ENCODE measurements at places on chromosomes 16 and 17.

- DNase-seq = peak; percentile 46
These were observed 858 bp upstream of the SMARCE1 start for GRCh38 chr17:40648384-40648968.

GRCh38 chr17:31494259-31495021 is 103.0 kb downstream of the RAB11FIP4 start:
- DNase-seq = no peak

- DNase-seq = no peak
These were observed 310.3 kb downstream of the CDH13 start for GRCh38 chr16:82936941-82937551.

DNA sequence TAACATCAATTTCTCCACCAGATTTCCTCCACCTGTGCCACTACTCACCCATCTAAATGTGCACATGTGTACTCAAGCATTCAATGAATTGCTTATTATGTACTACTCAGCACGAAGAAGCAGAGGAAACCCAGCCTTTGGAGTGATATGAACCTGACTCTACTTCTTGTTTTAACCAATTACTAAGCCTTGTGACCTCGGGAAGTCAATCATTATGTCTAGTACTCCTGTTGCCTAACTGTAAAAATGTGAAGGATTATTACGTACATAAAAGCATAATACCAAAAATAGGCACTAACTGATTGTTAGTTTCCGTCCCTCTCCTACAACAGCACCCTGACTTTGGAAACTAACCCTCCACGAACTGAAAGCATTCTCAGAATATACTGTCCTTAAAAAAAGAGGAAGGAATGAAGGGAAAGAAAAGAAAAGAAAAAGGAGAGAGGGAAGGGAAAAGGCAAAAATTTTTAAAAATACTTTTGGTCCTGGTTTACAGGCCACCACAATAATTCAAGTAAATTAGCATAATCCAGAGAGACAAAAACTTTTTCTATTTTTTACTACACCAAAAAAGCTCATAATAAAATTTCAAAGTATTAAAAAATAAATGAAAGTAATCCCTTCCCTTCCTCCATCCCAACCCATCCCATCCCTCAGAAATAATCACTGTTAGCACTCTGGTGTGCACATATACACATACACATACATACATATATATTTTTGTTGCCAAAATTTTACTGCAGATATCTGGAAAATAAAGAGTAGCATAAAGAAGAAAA is 53.6 kb downstream of the KANSL1 start:
- no peak for DNase-seq

GRCh38 chr16:82671741-82672140 is 45.0 kb downstream of the CDH13 start:
- no peak for DNase-seq

DNA sequence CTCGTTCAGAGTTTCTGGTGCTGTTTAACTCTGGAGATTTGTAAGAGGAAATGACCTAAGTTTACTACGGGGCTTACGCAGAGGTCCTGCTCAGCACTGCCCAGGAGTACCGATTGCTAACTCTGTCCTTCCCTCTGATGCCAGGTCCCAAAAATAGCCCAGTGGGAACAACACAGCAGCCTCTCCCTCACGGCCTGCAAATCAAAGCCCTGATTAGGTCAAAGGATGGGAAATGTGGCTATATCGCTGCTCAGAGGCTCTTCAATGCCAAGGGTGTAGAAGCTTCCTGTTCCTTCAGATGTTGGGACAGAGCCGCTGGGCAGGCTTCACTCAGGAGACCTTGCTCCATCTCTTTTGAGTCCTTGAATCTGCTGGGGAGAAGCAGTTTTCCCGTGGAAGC is 174.2 kb upstream of the KCNJ16 start:
- DNase-seq = no peak

- DNase-seq = no peak
These were observed 21.4 kb upstream of the IRX6 start for GRCh38 chr16:55302635-55303034.

DNA sequence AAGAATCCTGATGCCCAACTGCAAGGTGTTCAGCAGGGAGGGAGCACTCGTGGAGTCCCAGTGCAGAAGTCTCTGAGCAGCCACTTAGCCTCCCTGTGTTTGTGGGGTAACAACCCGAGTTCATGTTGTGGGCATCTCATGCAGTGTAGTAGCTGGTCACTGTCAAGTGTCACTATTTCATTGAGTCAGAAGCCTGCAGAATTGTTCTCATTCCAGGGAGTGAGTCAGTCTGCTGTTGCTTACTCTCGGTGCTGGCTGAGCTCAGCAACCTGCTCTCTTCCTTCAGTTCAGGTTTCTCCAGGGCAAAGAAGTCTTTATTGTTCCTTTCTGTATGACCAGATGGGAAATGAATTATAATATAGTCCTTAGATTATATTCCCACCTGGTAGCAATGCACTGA is 24.1 kb downstream of the HMOX2 start:
- DNase-seq = no peak

GRCh38 chr17:13395346-13395745 is 206.4 kb downstream of the HS3ST3A1 start:
- no peak for DNase-seq

DNA sequence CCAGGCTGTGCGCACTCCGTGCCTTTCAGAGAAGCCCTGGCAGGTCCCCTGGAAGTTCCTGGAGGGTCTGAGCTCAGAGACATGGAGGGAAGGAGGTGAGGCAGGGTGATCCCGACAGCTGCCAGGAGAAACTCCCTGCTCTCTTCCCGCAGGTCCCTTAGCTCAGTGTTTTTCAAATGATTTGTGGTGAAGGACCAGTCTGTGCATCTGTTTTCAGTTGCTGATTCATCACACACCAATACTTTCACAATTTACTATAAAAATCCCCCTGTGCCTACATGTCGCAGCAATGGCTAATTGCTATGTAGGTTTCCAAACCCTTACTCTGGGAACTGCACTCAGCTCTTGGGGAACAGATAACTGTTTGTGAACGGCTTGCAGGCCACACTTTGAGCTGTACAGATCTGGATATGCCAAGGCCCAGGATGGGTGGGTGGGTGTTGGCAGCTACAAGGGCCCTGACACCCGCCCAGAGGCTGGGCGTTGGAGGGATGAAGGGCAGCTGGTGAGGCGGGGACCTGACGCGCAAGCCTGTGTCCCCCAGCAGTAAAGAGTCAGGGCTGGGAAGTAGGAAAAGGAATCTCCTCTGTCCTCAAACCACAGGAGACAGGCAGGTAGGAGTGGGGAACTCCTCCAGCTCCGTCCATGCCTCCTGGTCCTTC is 20.5 kb upstream of the EMP2 start:
- DNase-seq = no peak

- no peak for DNase-seq
These were observed 1.3 kb upstream of the TMEM92 start for GRCh38 chr17:50272711-50273653.

DNA sequence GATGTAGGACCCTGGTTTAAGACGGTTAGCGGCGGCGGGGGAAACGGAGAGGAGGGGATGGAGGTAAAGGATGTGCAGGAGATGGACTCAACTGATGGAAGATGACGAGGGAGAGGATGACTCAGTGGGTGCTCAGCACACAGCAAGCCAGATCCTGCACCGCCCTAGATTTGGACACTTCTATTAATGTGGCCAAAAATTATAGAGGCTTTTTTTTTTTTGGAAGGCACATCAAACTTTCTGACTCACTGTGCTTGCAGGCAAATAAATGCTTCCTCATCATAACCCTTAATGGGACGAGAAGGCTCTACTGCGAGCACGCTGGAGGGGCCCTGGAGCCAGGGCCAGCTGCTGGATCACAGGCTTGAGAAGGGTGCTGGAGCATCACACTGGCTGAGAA is 36.0 kb downstream of the RTN4RL1 start:
- DNase-seq = no peak

DNA sequence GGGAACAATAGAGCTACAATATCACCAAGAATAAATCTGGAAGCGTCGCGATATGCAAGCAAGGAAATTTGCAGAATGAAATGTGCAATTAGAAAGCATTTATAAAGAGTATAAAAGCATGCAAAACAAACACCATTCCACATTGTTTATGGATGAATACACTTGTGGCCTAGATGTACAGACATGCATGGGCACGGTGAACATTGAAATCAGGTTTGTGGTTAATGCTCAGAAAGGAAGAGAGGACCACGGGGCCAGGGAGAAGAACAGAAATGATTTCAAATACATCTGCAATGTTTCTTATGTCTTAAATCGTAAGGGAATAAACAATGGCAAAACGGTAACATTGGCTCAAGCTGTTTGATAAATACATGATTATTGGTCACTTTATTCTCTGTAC is 235.9 kb downstream of the FOXL1 start:
- no peak for DNase-seq

GRCh38 chr16:69131167-69131838 is 1.1 kb downstream of the CHTF8 start:
- no peak for DNase-seq

GRCh38 chr17:806781-807522 is 24.8 kb downstream of the MRM3 start:
- no peak for DNase-seq

DNA sequence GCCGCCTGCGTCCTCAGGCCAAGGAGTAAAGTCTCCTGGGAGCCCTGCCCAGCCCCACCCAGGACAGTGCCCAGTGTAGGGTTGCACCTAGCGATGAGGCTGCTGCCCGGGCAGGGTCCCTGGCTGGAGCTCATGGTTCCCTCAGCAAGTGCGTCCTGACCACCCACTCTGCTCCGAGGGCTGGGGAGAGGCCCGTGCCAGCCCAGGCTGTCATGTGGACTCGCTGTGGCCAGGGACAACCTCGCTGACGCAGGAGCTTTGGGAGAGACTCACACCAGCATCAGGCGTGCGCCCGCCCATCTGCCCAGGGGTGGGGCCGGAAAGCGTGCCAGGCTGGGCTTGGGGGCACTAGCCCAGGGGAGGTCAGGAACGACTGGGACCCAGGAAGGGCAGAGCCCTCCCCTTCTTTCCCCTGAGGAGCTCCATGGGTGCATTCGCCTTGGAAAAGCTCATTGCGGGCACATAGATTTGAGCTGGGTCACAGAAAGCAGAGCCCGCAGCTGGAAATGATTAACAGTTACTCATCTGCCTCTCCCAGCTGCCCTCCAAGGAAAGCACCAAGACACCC is 19.7 kb downstream of the DPEP1 start:
- no peak for DNase-seq

- DNase-seq = no peak
These were observed 217.9 kb upstream of the CIBAR2 start for GRCh38 chr16:85330006-85330693.

GRCh38 chr17:17153071-17153470 is 53.1 kb downstream of the PLD6 start:
- DNase-seq = no peak

DNA sequence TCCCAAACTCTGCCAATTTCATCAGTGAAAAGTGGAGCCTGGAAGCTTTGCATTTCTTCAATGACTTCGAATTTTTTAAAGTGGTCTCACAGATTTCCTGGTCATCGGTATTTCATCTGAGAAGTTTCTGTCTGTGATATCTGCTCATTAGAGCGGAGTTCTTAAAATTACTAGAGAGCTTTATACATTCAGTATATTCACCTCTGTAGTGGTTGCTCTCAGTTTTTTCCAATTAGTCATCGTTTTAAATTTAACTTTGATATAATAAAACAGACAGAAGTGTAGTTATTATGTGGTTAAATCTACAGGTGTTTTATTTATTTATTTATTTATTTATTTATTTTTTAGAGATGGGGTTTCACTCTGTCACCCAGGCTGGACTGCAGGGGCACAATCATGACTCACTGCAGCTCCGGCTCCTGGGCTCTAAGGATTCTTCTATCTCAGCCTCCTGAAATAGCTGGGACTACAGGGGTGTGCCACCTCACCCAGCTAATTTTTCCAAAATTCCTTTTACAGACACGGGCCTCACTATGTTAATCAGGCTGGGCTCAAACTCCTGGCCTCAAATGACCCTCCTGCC is 16.0 kb downstream of the ARHGAP17 start:
- DNase-seq = no peak

- DNase-seq = peak; percentile 42
These were observed 390 bp downstream of the SEZ6L2 start for GRCh38 chr16:29898804-29899515.

GRCh38 chr16:66408163-66409048 is 18.7 kb upstream of the BEAN1 start:
- DNase-seq = peak; percentile 18

- DNase-seq = no peak
These were observed 7.5 kb upstream of the ITGA2B start for GRCh38 chr17:44396946-44397345.

DNA sequence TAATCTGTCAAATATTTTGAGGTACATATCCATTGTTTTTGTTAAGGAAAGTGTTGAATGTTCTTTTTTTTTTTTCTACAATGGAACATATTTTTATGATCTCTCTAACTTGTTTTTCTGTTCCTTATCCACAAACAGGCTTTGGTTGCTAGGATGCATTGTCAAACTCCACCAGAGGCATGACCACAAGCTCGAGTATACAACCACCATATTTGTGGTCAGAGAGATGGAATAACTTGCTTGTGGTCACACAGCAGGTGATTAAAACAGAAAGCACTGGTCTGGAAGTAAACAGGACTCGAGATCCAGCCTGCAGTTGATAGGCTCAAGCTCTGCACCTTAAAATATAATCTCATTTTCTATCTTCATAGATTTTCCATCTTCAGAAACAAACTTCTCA is 105.8 kb upstream of the ADAMTS18 start:
- no peak for DNase-seq

DNA sequence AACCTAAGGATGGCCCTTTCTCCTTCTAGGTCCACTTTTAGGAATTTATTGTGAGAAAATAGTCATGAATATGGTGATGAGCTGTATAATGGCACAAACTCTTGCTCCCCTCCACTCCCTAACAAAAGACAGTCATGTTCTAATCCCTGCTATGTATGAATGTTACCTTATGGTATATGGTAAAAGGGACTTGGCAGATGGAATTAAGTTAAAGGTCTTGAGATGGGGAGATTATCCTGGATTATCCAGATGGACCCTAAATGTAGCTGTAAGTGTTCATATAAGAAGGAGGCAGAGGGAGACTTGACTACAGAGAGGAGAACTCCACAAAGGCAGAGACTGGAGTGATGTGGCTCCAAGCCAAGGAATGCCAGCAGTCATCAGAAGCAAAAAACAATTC is 296.1 kb downstream of the SOX9 start:
- DNase-seq = no peak

DNA sequence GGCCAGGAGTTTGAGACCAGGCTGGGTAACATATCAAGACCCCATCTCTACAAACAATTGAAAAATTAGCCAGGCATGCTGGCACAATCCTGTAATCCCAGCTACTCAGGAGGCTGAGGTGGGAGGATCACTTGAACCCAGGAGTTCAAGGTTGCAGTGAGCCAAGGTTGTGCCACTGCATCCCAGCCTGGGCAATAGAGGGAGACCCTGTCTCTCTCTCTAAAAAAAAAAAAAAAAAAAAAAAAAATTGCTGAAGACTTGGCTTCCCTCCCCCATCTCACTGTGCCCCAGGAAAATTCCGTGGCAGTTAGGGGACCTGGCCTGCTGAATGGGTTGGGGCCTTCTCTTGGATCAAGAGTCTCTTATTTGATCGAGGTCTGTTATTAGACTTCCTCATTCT is at the start of gene ODF4:
Gene ODF4 (plus strand): TSS at position 301 of the 400 bp plus-strand sequence. CDS start 212 bp downstream, outside the sequence.
- no peak for DNase-seq
